Smooth muscle cell of the brain vasculature (primary cell): ENCODE measurements at places on chromosomes 3 and 15.

DNA sequence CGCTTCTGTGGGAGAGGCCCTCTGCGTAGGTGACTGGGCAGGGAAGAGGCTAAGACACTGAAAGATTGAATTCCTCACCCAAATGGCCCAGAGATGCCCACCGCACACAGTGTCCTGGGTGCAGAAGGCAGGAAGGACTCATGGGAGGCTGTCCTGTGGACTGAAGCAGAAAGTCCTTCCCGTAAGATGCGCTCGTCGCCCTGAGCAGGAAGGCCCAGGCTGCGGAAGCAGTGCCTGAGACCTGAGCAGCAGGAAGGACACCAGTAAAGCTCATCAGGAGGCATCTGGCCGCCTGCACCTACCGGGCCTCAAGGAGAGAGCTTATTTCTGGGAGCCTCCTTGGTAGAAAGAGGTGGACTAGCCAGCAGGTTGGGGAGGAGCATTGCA lies 3.3 kb downstream of the PAK6 start:
- no peak for DNase-seq

GRCh38 chr3:155629556-155629955 lies 115.3 kb downstream of the PLCH1 start:
- DNase-seq = no peak

DNA sequence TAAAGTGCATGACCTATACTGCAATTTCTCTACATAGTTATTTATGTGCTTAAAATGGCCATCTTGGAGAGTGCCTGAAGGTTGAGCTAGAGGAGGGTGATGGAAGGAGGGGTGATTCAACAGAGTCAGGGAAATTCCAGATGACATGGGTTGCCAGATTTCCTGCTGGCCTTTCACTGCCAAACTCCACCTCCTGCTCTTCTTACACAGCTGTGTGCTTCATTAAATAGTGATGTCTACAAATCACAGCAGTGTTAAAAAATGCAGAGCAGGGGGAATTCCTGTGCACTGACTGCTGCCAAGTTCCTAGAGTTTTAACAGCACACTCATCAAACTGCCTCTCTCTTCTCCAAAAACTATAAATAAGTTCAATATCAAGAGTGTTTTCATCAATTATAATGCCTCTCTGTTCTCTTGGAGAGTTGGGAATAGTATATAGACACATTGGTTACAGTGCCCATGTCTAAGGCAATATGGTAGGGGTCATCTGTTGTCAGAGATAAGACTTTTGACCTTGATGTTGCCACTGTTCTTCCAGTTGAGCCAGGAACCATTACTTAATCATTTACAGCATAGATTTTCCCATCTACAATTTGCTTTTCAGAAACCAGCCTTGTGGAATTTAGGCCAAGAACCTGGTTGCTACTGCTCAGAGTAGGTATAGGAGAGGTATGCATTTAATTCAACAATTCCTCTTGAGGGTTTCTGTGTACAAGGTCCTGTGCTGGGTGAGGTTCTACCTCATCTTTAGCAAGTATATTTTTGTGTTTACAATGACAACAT lies 79.6 kb downstream of the TP63 start:
- DNase-seq = peak; percentile 75

GRCh38 chr3:17090280-17090983 lies 205.7 kb downstream of the PLCL2 start:
- no peak for DNase-seq

DNA sequence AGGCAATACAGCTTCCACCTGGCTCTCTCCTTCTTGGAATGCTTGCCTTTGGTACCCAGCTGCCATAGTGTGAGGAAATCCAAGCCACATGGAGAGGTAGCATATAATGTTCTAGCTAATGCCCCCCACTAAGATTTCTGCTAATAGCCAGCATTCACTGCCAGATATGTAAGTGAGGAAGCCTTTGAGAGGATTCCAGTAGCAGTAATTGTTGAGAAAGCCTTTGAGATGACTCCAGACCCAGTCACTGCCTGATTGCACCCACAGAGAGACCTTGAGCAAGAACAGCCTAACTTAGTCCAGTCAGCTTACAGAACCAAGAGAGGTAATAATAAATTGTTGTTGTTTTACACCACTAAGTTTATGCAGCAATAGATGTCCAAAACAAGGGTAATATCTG lies 63.1 kb downstream of the STRIT1 start:
- DNase-seq = no peak

DNA sequence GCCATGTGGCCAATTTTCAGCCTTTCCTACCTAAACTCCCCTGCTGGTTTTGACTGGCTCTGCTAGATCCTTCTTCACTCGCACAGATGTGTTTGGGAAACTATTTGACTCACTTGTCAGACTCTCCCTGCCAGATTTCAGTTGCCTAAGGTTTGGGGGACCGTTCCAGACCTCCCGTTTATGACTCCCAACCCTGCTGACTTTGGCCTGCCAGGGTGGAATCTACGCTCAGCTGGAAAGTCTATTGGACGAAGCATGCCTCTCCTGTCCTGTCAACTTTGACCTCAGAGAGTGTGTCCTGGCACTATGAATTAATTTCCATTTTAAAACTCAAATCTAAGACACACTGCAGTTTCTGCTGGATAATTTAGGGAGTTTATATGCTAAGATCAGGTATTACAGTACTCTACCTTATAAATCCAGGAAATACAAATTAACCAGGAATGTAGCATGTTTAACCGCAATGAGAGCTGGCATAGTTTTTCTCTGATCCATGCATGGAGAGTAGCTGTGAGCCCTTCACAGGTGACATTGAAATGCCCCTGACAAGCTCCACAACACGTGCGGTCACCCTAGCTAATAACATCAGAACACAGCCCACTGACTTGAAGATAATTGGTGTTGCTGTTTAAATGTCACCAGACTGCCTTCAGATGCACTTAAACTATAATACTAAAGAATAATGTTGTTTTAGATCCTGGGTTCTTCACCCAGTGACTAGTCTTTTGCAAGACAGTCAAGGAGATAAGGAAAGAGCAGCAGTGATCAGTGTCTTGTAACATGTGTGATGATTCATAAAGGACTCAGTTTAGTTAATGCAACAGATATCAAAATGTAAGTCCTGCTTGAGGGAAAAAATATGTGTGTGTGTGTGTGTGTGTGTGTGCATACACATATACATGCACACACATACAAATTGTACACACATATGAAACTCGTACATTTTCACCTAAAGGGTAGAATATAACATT lies 223.0 kb upstream of the MCTP2 start:
- DNase-seq = no peak

DNA sequence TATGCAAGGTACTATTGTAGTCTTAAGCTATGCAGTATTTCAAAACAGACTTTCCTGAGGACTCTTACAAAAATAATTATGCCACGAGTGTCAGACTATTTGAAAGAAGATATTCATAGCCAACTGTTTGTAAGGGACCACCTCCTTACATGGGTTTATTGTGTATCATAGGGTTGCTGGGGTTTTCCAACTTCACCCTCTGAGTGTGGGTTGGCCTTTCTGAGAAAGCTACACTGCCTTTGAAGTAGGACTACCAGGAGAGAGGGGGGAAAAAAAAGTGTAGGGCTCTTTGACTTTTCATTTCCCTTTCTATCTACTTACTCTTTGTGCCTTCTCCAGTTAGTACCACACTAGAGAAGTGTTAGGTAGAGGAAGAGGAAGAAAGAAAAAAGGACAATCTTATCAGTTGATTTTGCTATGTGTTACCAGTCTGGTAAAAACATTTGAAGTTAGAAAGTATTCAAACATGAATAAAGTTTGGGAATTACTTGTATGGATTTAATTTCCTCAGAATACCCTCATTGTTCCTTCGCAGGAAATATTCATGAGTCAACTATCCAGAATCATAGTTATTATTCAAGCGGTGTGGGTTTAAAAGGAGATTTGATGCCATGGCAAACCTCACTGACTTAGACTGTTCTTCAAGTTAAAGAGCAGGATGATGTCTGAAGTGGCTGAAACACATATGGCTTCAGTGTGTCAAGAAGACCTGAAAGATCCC lies 329.3 kb upstream of the THBS1 start:
- no peak for DNase-seq

DNA sequence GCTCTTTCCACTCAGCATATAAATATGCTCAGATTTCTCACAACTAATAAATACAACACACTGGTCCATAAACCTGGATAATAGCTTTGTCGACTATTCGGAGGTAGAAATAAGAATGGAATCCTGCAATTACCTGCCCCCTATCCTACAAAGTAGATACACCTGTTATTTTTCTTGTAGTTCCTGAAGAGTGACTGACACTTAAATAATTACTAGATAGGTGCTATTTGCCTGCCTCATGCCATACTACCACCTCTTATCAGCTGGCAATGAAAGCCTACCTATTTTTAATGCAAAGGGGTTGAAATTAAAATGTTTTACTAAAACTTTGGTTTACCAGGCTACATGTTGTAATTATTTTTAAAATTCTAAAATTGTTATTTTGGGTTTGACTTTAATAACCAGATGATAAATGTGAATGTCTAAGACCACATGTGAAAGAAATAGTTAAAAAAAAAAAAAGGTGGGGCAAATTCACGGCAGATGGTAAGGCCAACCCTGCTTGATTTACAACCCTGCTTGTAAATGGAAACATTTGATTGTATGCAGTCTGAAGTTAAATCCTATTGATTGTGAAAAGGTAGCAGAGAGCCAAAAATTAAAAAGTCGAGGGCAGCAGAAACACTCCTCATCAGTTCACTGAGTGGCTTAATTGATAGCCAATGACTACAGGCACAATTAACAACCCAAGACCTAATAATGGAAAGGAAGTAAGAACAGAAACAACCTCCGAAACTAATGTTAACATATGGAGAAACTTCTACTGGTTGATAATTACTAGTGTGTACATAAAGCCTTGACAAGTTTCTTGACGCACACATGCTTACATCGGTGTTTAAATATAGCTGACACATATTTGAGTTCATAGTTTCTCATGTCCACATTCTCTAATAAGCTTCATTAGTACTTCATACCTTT lies 8.9 kb downstream of the PEAK1 start:
- no peak for DNase-seq

- DNase-seq = no peak
Measured at GRCh38 chr3:112448939-112449338, 50.3 kb downstream of the BTLA start.

GRCh38 chr3:54853573-54854404 lies 74.1 kb downstream of the LRTM1 start:
- peak; percentile 45 for DNase-seq

DNA sequence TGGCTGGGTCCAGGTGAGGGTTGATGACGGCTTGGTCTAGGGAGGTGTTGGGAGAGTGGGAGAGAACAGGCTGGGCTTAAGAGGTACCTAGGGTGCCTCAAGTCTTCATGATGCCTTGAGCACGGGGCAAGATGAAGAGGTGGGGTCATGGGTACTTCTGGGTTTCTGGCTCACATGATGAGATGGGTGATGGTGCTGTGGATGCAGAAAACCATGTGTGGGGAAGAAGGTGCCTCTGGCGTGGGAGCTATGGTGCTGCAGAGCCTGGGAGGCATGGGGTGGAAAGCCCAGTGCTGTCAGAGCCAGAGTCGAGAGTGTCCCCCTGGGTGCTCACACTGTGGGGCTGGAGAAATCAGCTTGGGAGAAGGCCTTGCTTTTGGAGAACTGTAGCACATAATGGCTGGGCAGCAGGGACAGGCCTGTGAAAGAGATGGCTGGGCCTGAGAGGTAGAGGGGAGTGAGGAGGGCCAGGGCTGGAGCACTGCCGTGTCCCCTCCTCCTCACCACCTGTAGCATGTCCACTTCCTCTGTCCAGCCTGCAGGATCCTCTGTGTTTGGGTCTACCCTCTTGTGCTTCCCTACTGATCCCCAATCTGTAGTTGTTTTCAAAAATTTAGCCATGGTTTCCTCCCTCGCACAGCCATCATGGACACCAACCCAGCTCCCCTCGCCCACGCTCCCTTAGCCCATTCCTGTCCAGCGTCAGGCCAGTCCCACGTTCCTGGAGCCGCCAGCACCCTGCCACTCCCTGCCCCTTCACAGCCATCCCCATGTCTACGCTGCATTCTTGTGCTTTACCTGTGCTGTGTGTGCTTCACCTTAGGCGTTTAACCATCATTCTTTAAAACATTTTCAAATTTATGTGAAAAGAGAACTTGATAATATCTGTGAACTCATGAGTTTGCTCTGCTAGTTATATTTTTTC lies 132.0 kb downstream of the EEFSEC start:
- no peak for DNase-seq

DNA sequence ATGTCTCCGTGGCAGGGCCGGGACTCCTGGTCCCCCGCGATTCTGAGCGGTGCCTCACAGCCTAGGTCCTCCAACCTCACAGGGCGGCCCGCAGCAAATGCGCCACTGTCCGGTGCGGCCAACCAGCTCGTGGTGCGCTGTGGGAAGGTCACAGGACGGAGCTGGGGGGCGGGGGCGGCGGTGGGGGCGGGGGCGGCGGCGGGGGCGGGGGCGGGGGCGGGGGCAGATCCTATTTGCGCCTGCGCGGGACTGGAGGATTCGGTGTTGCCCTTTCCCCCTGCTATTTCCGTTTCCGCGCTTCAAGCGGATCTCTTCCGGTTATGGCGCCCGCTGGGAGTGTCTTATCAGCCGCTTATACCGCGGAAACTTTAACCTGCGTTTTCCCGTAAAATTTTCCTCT lies 106.7 kb upstream of the SNRPN start:
- no peak for DNase-seq

- DNase-seq = no peak
Measured at GRCh38 chr15:23648920-23649515, 1.4 kb upstream of the MAGEL2 start.

GRCh38 chr3:24046214-24046613 lies 101.1 kb downstream of the NR1D2 start:
- DNase-seq = no peak

DNA sequence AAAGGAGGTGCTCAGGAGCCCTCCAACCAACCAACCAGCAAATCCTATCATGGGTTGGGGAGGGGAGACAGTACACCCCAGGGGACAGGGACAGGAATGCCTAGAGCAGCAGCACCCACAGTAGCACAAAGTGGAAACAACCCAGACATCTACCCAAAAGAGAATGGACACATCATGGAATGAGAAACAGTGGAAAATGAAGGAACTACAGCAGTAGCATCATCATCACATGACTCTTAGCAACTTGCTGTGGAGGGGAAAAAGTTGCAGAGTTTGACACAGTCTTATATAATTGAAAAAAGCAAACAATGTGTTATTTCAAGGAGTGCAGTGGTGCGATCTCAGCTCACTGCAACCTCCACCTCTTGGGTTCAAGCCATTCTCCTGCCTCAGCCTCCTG lies 11.0 kb downstream of the C3orf22 start:
- no peak for DNase-seq

DNA sequence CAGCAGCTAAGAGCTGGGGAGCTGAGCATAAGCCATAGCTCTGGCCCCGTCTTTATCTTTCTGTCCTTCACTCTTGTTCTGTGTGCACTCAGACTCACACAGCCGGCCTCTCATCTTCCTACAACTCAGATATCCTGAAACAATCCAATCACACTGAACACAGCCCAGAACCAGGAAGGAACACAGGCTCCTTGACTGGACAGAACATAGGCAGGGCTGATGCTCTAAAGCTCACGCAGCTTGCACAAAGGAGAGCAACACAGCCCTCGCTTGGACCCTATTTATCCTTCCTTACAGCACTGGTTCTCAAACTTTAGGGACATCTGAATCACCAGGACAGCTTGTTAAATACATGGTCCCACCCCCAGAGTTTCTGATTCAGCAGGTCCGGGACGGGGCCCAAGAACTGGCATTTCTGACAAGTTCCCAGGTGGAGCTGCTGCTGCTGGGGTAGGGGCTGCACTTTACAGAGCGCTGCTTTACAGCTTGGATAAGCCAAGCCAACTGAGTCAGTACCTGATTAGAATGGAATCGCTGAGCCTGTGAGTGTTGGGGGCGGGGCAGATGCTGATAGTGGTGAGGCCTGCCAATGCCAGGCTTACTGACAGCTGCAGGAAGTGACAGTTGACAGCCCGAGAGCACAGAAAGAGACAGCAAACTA lies 65.1 kb downstream of the MRPL46 start:
- DNase-seq = no peak

- DNase-seq = no peak
Measured at GRCh38 chr15:75648156-75649000, 666 bp downstream of the SNX33 start.
